Natural killer cell (primary cell): ENCODE measurements at places on chromosomes 6 and 20. TPM values are rescaled to one million over a fixed set of nuclear protein-coding genes. Genes with fewer than 3 reads are reported as not detected.

GRCh38 chr20:52747845-52748284 is 224.3 kb upstream of the TSHZ2 start:
- no peak overlapping the region for H3K4me3 ChIP-seq
- H3K27ac ChIP-seq: no peak overlapping the region
- no peaks in the 10 kb centered on the region for H3K27me3 ChIP-seq
- DNase-seq: no peak

GRCh38 chr6:32816746-32817204 is at the start of gene HLA-DOB:
TSS of gene HLA-DOB (minus strand) at chr6:32817002. CDS start at chr6:32816951, 51 bp downstream.
- no peaks in the 10 kb centered on the region for H3K4me1 ChIP-seq
- H3K36me3 ChIP-seq: peaks cover 4% of the 10 kb centered on the region
- no peak for DNase-seq
- no peaks in the 10 kb centered on the region for H3K27me3 ChIP-seq
- peak within 1 kb of the TSS; percentile 48 for H3K4me3 ChIP-seq
- H3K27ac ChIP-seq: peak within 1 kb of the TSS; percentile 76

- peak overlapping the region; percentile 58 for H3K27ac ChIP-seq
- peak; percentile 90 for DNase-seq
- peaks cover 29% of the 10 kb centered on the region for H3K36me3 ChIP-seq
- H3K27me3 ChIP-seq: no peaks in the 10 kb centered on the region
- H3K4me3 ChIP-seq: peak overlapping the region; percentile 12
These were observed 91.6 kb upstream of the RIPOR2 start for GRCh38 chr6:25027221-25027916.

- H3K27ac ChIP-seq: no peak overlapping the region
- H3K4me1 ChIP-seq: peaks cover 2% of the 10 kb centered on the region
- no peaks in the 10 kb centered on the region for H3K36me3 ChIP-seq
- no peak overlapping the region for H3K4me3 ChIP-seq
- no peak for DNase-seq
These were observed 82.3 kb upstream of the SHLD1 start for GRCh38 chr20:5667705-5668528.

DNA sequence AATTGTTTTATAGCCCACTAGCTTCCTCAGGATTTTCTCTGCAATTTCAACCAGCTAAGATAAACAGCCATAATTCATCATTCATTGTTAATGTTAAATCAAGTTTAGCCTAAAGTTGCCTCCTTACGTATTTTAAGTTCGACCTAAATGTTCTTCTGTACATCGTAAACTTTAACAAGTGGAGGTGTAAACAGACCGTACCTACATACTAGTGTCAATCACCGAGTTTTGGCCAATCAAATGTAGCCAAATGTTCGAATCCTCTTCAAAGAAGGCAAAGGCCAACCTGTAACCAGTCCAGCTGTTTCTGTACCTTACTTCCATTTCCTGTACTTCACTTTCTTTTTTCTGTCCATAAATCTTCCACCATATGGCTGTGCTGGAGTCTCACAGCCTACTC is 13.5 kb downstream of the MBOAT1 start:
- no peak overlapping the region for H3K27ac ChIP-seq
- H3K36me3 ChIP-seq: no peaks in the 10 kb centered on the region
- H3K27me3 ChIP-seq: no peaks in the 10 kb centered on the region
- no peak for DNase-seq

- no peaks in the 10 kb centered on the region for H3K36me3 ChIP-seq
- no peak overlapping the region for H3K27ac ChIP-seq
- DNase-seq: no peak
- no peaks in the 10 kb centered on the region for H3K27me3 ChIP-seq
- H3K4me3 ChIP-seq: no peak overlapping the region
These were observed 141.5 kb upstream of the AGPAT4 start for GRCh38 chr6:161415302-161415855.

The GINS1 gene
- 1.3 TPM for total RNA-seq

The SEMG1 gene
- total RNA-seq: not detected

The EBF4 gene
- total RNA-seq: 21.7 TPM
